ENCODE measurements at places on chromosomes 4 and X.
A peak's percentile ranks its signal among the peaks of the same experiment; 100 is the strongest.

DNA sequence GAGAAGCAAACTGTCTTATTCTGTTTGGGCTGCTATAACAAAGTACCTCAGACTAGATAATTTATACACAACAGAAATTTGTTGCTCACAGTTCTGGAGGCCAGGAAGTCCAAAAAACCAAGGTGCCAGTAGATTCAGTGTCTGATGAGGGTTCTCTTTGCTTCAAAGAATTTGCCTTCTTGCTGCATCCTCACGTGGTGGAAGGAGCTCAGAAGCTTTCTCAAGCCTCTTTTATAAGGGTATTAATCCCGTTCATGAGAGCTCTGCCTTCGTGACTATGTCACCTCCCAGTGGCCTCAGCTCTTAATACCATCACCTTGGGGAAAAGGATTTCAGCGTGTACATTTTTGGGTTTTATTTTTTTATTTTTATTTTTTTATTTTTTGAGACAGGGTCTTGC lies 20.1 kb downstream of the CA5B start:
- no peak for DNase-seq

- DNase-seq, result no peak
Observed at GRCh38 chr4:101669138-101669831, 121.2 kb upstream of the BANK1 start.

- no peak for DNase-seq
Observed at GRCh38 chr4:121714548-121714947, 17.8 kb upstream of the ANXA5 start.

- DNase-seq, result no peak
Observed at GRCh38 chr4:151204925-151205524, 71.9 kb upstream of the PRSS48 start.

GRCh38 chrX:20382518-20383297 lies 116.0 kb upstream of the RPS6KA3 start:
- DNase-seq, result no peak

- DNase-seq, result no peak
Observed at GRCh38 chr4:88489100-88489761, 32.3 kb downstream of the HERC5 start.

GRCh38 chr4:138111462-138112000 lies 130.6 kb downstream of the SLC7A11 start:
- DNase-seq, result peak; percentile 32

DNA sequence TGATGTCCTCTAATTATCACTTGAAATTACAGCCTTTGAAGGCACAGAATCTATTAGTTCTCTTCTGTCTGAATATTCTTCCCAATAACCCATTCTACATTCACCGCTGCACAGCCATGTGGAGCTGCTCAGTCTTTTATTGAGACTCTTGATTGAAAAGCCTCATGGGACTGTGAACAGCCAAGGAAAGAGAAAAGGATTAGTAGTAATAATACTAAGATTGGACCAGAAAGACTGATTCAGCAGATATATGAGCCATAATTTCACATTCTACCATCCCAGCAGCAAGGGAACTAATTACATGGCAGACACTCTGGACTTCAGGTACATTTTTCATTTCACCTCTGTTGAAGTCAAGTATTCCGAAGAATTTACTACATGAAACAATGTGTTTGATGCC lies 2471.7 kb downstream of the ARAP2 start:
- DNase-seq, result no peak

DNA sequence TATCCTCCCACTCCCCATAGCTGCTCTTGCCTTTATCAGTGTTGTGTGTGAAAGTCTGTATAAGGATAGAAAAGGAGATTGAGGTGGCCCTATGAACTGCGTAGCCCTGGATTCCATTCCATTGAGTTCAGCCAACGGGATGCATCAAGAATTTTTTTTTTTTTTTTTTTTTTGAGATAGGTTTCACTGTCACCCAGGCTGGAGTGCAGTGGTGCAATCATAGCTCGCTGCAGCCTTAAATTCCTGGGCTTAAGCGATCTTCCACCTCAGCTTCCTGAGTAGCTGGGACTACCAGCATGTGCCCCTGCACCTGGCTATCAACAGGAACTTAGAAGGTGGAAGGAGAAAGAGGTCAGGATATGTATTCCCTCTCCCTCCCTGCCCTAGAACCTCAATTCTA lies 187.2 kb upstream of the SPRY1 start:
- DNase-seq, result no peak

DNA sequence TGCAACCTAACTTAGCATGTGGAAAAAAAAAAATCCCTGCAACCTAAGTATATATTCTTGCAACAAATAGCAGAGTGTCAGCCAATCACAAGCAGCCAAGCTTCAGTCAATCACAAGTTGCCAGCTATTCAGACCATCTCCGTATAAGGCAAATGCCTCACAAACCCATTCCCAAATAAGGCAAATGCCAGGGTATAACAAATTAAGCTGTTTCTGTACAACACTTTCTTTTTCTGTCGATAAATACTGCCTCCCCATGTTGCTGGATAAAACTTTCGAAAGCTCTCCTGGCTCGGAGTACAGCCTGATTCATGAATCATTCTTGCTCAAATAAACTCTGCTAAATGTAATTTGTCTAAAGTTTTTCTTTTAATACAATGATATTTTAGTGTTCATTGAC lies 460.7 kb upstream of the SMIM31 start:
- DNase-seq, result no peak

DNA sequence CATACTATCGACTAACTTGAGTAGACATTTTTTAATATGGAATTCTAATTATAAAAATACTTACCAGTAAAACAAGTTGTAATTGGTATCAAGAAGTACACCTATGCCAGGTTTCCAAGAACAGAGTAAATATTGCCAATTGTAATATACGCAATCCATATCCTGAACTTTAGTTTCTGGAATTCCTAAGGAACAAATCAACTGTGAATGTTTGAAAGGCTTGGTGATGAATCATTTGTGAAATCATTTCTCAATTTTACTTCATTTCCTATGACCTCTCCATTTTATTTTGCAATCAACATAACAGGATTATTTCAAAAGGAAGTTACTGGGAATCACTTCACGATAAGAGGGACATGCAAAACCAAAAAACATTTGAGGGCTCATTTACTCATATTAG lies 3.7 kb downstream of the IL13RA2 start:
- no peak for DNase-seq

- no peak for DNase-seq
Observed at GRCh38 chr4:2768921-2769336, 12.8 kb upstream of the TNIP2 start.

GRCh38 chr4:89111833-89112563 lies 665 bp downstream of the TIGD2 start:
- no peak for DNase-seq

DNA sequence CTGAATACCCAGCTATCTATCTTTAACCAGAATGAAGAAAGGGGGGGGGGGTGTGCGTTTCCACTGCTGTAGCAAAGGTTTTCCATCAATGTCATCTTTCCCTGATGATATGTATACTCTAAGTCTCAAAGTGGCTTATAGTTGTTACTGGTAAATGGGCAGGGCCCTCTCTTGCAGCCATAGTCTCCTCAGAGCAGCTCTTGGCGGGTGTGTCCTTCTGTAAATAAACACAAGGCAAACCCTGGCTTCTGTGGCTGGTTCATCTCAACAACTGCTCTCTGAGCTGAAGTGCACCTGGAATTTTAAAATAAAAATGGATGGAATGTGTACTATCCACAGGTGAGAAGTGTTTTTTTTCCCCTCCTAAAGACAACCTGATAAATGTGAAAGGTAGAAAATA lies 57.5 kb upstream of the SCML1 start:
- no peak for DNase-seq

DNA sequence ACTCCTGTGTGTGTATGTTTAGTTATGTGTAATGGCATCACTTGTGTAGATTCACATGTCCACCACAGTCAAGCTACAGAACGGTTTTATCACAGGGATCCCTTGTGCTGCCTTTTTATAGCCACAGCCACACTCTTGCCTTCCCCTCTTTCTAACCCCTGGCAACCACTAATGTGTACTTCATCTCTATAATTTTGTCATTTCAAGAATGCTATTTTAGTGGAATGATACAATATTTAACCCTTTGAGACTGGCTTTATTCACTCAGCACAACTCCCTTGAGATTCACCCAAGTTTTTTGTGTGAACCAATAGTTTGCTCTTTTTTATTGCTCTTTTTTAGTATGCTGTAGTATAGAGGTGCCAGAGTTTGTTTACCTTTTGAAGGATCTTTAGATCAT lies 112.1 kb downstream of the CDKL5 start:
- DNase-seq, result no peak

GRCh38 chr4:11631416-11631815 lies 202.7 kb upstream of the HS3ST1 start:
- no peak for DNase-seq
